ENCODE measurements at places on chromosomes 5 and 9.

- no peak for DNase-seq
Measured at GRCh38 chr9:37949576-37949975, 45.6 kb upstream of the SLC25A51 start.

GRCh38 chr5:118994595-118994994, 6.2 kb upstream of the DTWD2 start:
- DNase-seq: no peak

GRCh38 chr5:27353970-27354369, 315.6 kb upstream of the CDH9 start:
- DNase-seq: peak; percentile 1

DNA sequence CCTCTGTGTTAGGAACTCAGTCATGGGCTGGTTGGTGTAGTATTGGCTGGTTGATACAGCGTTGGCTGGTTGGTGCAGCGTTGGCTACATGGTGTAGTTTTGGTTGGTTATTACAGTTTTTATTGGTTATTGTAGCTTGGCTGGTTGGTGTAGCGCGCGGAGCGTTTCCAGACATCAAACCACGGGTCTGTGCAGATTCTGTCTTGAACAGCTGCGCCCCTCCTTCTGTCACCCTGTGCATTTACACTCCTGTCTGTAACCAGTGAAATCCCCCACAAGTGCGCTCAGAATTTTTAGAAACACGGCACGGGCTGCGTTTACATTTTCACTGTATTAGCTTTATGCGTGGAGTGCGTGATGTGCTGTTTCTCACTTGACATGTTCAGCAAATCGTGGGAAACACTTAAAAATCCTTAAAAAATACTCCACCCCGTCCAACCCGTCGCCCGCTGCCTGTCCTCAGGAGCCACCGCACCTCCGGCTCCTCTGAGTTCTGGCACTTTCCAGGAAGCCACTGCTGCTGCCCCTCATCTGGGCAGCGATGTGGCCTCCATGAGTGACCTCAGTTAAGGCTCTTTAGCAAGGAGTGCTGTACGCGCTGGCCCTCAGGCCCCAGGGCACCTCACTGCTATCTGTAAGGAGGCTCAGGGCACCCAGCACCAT, 20.8 kb downstream of the NKD2 start:
- no peak for DNase-seq

GRCh38 chr9:117160254-117160653, 254.6 kb downstream of the ASTN2 start:
- DNase-seq: no peak

GRCh38 chr9:105392531-105392930, 55.3 kb upstream of the FSD1L start:
- DNase-seq: no peak

DNA sequence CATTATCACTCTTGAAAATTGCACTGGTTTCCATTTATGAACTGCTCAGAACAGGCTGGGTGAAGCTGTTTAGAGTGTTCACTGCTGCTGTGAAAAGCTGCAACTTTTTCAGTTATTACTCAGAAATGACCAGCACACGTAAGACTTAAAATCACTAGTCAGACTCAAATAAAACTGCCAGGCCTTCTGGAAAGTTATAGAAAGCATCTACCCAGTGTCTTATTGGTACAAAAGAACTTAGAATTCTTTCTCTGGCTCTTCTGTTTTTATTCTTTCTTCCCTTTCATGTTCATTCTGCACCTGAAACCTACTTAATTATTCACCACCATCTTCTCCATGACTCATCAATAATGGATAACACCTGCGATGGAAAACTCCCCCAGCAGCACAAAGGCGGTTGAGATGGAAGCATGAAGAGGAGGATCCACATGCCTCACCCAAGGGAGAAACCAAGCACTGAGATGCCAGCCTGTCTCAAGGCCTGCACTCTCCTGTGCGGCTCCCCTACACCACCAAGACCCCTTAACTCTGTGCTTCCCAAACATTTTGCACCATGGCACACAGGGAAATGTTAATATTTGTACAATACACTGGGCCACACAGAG, 171.9 kb downstream of the ENTREP1 start:
- DNase-seq: no peak

- DNase-seq: no peak
Measured at GRCh38 chr5:54480296-54480695, 24.8 kb downstream of the HSPB3 start.

DNA sequence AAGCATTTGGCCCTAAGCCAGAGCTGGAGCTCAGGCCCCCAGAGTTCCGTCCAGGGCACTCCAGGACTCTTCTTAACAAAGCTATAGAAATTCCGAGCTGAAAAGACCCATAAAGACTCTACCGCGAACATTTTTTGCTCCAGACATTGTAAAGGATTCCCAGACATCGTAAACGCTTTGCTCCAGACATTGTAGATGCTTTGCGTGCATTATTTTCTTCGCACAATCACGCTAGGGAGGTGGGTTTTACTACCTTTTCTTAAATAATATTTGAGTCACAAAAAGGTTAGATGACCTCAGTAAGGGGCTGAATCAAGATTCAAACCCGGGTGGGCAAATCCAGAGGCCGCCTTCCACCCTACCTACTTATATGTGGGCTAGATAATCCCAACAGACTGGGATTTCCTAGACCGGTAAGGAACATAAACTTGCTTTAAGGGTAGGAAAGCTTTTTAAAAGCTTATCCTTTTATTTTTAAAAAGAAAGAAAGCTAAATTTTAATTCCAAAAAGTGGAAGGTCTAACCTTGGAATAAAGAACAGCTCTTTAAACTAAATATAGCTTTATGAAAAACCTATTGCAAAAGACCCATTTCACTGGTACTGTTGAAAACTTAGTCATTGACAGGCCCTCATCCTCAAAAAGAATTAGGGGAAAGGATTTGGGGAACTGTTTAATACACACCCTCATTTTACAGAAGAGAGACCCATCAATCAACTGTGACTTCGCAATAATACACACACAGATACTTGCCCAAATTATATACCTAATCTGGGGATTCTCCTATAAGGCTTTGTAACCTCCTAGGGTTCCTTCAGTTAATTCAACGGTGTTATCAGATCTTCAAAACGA, 822 bp upstream of the TNIP1 start:
- no peak for DNase-seq

- DNase-seq: no peak
Measured at GRCh38 chr5:57422993-57423392, 59.6 kb downstream of the ACTBL2 start.

DNA sequence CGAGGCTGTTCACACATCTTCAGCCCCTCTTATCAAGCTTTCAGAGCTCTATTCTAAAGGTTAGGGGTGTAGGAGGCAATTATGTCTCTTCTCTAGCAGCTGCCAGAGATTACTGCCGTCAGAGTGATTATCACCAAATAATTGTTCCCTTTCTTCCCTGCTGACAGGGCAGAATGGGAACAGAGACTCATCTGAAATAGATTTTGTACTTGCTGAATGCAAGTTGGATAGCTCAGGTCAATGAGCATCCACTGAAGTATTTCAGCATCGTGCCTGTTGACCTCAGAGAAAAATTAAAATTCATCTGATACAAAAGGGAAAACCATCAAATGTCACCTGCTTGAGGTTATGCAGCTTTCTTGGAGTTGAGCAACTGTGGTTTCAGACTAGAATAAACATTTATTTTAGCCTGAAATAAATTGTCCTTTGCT, 213.7 kb upstream of the MAP3K1 start:
- DNase-seq: no peak

GRCh38 chr5:171480239-171480638, 60.8 kb downstream of the FGF18 start:
- DNase-seq: no peak

DNA sequence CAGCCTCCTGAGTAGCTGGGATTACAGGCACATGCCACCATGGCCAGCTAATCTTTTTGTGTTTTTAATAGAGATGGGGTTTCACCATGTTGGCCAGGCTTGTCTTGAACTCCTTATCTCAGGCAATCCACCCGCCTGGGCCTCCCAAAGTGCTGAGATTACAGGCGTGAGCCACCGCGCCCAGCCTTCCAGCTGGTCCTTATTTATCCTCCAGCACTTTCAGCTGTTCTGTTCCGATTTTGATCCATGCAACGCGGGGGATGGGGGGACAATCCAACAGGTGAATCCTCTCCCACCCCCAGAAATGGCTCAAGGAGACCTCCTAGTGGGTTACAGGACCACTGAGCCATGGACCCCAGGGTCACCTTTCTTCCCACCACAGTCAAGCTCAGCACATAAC, 14.7 kb upstream of the CDKN2AIPNL start:
- no peak for DNase-seq

- DNase-seq: no peak
Measured at GRCh38 chr9:18863791-18864190, 169.2 kb downstream of the SAXO1 start.

GRCh38 chr9:136985027-136985602, 2.3 kb downstream of the LCNL1 start:
- DNase-seq: no peak

DNA sequence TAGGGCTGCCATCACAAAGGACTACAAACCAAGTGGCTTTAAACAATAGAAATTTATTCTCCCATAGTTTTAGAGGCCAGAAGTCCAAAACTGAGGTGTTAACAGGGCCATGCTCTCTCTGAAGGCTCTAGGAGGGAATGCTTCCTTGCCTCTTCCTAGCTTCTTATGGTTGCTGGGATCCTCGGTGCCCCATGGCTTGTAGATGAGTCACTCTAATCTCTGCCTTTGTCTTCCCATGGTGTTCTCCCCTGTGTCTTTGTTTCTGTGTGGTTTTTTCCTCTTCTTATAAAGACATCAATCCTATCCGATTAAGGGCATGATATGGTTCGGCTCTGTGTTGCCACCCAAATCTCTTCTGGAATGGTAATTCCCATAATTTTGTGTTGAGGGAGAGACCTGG, 178.8 kb upstream of the NREP start:
- DNase-seq: no peak

- DNase-seq: no peak
Measured at GRCh38 chr5:7396713-7397454, 946 bp downstream of the ADCY2 start.

DNA sequence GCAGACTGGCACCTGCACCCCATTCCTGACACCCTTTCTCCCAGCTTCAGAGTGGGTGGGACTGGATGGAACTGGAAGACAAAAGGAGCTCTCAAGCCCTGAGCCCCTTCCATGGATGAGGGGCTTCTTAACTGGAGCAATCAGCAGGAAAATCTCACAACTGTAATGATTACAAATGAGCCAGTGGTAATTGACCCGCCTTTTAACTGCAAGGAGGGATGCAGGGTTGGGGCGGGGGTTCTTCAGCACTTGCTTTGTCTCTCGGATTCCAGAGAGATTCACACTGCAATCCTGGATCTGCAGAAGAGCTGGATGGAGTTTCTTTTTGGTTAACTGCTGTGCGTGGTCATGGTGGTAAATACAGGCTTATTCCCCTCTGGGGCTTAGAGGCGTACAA, 160.1 kb upstream of the SHB start:
- no peak for DNase-seq

DNA sequence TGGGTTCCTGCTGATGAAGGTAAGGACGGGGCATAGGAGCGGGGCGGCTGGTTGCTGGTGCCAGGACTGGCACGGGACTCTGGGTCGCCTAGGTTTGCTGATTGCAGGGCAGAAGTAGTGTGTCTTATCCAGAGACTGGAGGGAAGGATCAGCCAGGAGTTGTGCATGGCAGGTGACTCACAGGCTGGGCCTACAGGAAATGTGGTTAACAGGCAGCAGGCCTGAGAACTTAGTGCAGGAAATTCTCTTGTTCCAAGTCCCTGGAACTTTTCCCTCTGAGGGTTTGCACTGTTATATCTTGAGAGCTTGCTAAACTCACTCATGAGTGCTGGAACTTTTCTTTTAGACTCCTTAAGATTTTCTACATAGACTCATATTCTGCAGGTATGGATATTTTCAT, 95.1 kb downstream of the ANXA2R start:
- DNase-seq: no peak

- no peak for DNase-seq
Measured at GRCh38 chr9:125966466-125966865, 219.3 kb downstream of the PBX3 start.

DNA sequence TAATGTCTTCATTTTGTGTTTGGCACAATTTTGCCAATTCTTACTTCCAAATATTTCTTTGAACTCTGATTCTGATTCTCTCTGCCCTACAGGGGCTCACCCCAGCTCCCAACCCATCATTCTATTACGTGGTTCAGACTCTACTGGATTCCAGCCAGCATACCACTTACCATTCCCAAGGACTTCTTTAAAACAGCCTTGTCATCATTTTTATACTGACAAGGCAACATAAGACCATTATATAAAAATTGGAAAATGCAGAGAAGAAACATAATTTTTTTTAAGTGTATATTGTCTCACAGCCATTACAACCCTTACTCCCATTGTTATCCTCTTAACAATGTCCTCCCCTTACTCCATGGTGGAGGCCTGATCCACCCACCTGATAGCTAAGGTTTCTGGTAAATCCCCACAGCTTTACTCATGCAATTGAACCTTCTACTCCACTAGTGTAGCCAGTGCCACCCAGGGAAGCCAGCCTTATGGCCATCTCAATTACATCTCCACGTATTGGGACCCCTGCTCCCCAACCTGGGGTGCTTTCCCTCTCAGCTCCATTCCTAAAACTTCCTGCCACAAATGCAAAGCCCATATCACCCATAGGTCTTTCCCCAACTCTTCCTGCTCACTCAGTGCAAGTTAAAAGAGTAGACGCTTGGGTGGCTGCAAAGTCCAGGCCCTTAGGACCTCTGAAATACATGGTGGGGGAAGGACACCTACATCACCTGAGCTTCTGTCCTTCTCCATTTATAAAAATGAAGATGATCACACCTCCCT, 19.1 kb downstream of the UGT3A2 start:
- DNase-seq: no peak

DNA sequence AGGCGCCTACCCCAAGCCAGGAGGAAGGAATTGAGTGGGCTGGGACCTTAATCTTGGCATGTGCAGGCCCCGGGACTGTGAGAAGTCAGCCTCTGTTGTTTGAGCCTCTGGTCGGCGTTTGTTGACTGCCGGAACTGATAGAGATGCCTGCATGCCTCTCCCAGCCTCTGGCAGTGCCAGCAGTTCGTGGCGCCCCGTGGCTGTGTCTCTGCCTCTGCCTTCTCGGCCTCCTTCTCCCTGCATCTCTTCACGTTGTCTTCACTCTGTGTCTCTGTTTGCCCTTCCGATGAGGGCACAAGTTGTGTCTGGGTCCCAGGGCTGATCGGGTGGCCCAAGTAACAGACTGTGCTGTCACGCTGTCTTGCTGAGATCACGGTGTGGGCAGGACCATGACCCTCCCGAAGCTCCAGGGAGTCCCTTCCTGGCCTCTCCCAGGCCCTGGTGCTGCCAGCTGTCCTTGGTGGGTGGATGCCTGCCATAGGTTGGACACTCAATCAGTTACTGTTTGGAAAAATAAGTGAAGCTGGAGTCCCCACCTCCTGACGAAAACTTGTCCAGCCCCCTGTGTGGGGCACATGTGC, 133.5 kb upstream of the LPCAT1 start:
- DNase-seq: no peak

GRCh38 chr5:171776770-171777759, 8.6 kb upstream of the SMIM23 start:
- DNase-seq: no peak

GRCh38 chr5:124743602-124744169, 2.8 kb downstream of the ZNF608 start:
- no peak for DNase-seq

GRCh38 chr9:104319198-104319597, 184.9 kb upstream of the OR13F1 start:
- no peak for DNase-seq

All from CD4-positive, alpha-beta memory T cell (primary cell).